CD4-positive, alpha-beta T cell treated with Interleukin-2 at 100 ng/mL for 4 hours (primary cell): ENCODE measurements at places on chromosomes 3 and 15.

DNA sequence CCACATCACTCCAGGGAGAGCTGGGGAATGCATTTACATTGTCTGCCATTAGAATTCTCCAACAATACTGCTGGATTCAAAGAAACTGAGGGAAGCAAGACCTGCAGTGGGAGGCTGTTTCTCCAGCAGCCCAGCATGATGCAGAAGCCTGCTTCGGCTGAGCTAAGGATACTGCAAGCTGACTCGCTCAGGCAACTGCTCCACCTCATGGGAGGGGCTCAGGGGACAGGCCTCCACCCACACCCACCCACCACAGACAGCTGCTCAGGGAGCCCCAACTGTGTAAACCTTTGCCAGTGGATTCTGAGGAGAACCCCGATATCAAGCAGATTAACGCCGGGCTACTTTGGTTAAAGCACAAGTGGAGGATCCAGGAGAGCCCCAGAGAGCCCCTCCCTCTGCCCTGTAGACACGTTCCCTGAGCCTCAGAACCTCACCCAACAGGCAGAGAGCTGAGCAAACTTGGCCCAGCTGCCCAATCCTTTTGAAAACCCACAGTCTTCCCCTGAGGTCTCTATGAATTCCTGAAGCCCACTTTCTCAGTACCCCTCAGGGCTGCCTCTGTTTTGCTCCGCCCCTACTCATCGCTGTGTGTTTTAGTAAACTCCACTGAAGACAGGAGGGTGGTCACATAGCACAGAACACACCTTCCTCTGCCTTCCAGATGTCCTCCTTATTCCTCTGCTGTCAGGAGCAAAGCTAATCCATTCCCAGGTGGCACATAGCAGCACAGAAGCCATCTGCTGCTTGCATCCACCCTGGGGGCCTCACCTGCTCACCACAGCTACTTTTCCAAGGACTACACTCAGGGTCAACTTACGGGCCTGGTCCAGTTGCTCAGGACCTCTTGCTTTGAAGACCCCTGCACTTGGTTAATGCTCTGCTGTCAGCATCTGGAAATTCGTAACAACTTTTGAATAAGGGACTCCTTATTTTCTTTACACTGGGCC lies 269.0 kb downstream of the ABHD5 start:
- no peak for DNase-seq

GRCh38 chr15:48671103-48672022 lies 25.9 kb upstream of the FBN1 start:
- no peak for DNase-seq

GRCh38 chr3:66406163-66406562 lies 94.7 kb downstream of the LRIG1 start:
- no peak for DNase-seq

GRCh38 chr3:120448756-120449155 lies 2.0 kb downstream of the FSTL1 start:
- DNase-seq: no peak
